ENCODE measurements at places on chromosomes 3 and 15.
A peak's percentile ranks its signal among the peaks of the same experiment; 100 is the strongest.

DNA sequence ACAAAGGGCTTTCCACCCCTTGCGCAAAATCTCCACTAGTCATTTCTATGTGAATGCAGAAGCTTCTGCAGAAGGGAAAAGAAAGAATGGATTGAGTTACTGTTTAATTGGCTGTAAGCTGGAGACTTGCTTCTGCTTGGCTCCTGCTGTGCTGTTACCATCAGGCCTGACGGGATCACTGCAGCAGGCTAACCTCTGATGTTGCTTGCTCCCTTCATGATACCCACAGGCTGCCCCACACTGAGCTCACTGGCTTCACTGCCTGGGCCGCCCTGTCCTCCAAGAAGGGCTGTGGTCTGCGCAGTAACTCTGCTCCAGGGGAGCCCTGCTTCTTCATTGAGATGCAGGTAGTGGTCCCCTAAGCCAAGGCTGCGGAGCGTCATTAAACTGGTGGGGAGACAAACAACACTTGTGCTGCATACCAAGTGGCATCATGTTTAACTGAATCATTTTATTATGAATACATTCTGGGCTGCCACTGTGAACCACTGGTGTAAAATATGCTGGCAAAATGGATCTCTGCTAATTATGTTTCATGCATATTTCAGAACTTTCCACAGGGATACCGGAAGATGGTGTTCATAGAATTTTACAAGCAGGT lies 78.6 kb downstream of the WDR49 start:
- no peak for DNase-seq

DNA sequence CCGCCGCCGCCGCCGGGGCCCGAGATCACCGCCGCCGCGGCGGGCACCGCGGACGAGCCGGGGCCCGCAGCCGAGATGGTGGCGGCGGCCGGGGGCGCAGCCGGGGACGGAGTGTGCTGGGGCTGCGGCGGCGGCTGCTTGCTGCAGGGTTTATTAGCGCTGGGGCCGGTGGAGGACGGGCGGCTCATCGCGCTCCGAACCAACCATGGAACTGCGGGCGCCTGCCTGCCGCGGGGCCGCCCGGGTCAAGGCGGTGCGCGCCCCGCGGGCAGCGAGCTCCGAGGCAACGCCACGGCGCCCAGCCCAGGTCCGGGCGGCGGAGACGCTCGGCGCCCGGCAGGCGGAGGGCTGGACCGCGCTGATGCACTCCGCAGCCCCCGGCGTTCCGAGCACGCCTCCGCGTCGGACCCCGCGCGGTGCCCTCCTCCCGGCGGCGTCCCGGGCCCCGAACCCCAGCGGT lies 277 bp downstream of the SIAH2 start:
- DNase-seq: no peak

GRCh38 chr3:81173514-81173913 lies 587.9 kb downstream of the GBE1 start:
- no peak for DNase-seq

- DNase-seq: no peak
Measured at GRCh38 chr15:90559119-90559518, 29.4 kb downstream of the CRTC3 start.

- DNase-seq: no peak
Measured at GRCh38 chr3:81380234-81380633, 381.2 kb downstream of the GBE1 start.

DNA sequence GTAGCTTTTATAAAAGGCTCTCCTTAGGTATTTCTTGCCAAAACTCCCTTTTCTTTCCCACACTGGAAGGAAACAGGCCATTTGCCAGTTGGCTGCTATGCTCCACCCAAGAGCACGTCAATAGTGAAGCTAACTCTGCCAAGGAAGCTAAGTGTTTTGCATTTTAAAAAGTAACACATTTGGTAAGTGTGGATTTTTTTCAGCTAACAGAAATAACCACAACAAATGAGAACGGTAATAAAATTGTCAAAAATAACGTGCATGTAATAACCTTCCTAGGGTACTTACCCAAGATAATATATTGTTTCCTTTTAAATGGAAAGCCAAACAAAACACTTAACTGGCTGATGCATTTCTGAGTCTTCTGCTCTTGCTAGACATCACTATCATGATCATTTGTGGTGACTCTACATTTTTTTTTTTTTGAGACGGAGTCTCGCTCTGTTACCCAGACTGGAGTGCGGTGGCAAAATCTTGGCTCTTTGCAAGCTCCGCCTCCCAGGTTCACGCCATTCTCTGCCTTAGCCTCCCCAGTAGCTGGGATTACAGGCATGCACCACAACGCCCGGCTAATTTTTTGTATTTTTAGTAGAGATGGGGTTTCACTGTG lies 4.6 kb downstream of the DPP8 start:
- DNase-seq: peak; percentile 89

GRCh38 chr3:112508261-112508660 lies 9.0 kb upstream of the BTLA start:
- no peak for DNase-seq

DNA sequence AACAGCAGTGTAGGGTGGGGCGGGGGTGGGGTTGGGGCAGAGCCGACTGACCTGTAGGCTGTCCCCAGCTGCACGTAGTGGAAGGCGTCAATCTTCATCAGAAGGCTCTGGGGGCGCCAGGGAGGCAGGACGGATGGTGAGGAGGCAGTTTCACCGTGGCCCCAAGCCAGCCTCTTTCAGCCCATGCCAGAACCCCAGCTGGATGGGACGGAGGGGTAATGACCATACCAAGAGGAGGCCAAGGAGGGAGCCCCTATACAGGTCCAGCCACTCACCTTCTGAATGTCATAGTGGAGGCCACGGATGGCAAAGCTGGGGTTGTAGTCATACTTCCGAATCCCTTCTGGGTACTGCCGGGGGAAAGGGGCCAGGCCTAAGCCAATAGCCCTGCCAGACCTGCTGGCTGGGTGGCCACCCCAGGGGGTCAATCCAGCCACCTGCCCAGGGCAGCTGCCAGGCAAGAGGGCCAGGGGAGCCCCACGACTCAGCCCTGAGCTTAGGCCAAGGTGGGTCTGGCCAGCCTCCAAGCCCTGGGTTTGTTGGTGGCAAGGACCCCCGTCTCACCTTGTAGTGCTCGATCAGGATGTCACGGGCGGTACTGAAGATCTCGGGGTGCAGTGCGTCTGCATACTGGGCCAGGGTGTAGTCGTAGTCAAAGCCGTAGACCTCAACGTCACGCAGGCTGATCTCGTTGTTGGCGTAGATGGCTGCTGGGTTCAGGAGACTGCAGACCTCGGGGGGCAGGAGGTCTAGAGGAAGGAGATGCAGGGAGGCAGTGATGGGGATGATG lies 4.9 kb downstream of the NT5DC2 start:
- DNase-seq: no peak

- no peak for DNase-seq
Measured at GRCh38 chr15:49742381-49742780, 121.5 kb downstream of the DTWD1 start.

DNA sequence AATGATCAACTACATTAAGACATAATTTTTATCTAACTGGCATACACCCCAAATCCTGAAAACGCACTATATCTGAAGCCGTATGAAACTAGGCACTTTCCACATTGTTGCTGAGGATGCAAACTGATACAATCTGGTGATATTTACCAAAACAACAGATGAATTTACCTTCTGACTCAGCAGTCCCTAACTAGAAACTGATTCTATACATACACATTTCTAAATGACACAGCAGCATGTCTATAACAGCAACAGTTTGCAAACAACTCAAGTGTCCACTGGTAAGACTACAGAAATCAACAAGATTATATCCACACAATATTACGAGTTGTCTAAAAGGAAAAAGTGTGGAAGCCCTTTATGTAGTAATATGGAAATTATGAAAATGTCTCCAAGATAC lies 22.9 kb downstream of the SECISBP2L start:
- no peak for DNase-seq
